Kidney (tissue), 22 donors: ENCODE measurements at places on chromosomes 5 and 9. TPM values are rescaled to one million over a fixed set of nuclear protein-coding genes. Genes with fewer than 3 reads are reported as not detected.
A peak's percentile ranks its signal among the peaks of the same experiment; 100 is the strongest.

GRCh38 chr5:132766806-132767055, 10.3 kb downstream of the SEPTIN8 start:
- DNase-seq: no peak

DNA sequence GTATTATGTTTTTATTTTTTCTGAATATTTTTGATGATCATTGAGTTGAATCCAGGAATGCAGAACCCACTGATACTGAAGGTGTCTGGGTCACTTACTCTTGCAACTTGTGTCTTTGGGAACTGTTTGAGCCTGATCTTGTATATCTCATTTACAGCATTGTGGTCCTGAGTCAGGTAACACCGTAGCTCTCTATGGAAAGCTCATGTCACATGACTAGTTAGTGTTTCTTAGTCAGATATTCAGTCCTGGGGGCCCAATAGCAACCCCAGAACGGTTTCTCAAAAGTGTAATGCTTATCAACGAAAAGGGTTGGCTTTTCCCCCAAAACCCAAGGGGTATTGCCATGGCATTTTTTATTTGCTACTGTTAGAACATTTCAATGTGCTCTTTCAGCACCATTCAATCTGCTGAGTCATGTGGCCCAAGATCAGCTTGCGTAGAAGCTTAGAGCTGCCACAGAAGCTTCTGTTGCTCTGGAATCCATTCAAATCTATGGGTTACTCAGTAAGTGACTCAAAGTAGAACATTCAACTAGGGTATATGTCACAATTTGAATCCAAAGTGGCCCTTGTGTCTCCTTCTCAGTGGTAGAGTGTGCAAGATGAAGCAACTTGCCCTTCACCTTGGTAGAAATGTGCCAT, 12.1 kb upstream of the PTAR1 start:
- DNase-seq: no peak

GRCh38 chr5:148687427-148687826, 33.1 kb upstream of the HTR4 start:
- DNase-seq: no peak

DNA sequence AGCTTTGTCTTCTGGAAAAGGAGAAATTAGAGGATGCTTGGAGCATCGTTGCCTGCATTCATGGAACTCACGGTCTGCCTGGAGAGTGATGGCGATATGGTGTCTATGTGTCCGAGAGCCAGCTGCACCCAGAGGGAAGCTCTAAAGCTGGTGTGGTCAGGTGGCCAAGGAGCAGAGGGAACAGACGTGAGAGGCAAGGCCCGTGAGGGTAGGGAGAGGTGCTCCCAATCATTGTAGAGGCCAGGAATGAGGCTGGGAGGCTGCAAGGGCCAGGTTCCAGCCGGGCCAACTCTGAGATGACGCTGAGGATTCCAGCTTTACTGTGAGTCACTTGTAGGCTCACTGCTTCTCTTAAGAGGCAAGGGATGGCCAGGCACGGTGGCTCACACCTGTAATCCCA, 7.6 kb downstream of the FGD3 start:
- DNase-seq: no peak

GRCh38 chr9:88388203-88388885, at the start of gene SPIN1:
TSS of gene SPIN1 (plus strand) at chr9:88388444. CDS start at chr9:88426540, 38,096 bp downstream.
- DNase-seq: peak; percentile 93

- no peak for DNase-seq
Measured at GRCh38 chr5:150641824-150642566, 1.5 kb downstream of the SYNPO start.

GRCh38 chr9:16884952-16885513, 14.6 kb upstream of the BNC2 start:
- no peak for DNase-seq

GRCh38 chr5:81553567-81554212, 159.8 kb upstream of the ACOT12 start:
- peak; percentile 35 for DNase-seq

DNA sequence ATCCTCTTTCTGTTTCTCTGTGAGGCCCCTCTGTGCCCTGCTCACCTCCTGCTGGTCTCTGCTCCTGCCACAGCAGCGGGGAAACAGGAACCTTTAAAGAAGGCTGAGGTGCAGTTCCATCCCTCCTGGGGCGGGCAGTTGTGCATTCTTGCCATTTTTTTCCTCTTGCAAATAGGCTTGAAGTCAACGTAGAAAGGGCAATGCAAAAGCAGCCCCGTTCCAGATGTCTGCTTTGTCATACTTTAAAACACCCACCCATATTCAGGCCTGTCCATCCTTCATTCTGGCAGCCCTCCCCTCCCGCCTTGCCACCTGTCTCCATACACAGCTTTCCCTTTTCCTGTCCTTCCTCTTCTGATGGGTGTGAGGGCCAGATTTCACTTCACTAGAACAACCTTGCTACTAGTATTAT, 65.4 kb upstream of the KLF9 start:
- no peak for DNase-seq

GRCh38 chr9:93891549-93892310, 63.4 kb downstream of the BARX1 start:
- DNase-seq: no peak

DNA sequence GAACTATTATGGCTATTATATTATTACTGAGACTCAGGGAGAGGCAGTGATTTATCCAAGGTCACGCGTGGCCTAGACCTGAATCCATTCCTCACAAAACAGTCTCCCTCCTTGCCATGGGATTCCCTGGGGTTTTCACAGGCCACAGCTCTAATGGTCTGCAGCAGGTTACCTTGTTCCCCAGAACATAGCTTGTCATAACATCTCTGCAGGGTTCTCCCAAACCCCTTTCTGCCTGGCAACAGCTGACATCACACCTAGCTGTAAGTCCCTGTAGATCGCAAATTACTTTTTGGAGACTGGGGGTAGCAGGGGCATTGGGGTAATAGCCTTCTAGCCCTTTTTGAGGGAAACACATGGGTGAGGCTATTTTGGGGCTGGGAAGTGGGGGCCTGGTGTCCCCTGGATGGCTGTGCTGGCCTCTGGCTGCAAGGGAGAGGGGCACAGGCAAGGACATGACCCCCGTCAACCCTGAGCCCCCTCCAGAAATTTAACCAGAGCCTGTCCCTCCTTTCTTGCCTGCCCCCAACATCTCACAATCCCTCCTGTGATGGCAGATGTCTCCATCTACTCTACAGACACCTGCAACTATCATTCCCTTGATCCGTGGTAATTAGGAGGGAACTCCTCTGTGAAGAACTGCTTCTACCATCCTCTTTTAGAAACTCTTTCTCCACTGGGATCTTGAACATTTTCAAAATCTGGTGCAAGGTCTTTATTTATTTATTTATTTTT, 1.3 kb downstream of the CD74 start:
- no peak for DNase-seq

- DNase-seq: no peak
Measured at GRCh38 chr5:146888351-146888978, 9.9 kb upstream of the PPP2R2B start.

DNA sequence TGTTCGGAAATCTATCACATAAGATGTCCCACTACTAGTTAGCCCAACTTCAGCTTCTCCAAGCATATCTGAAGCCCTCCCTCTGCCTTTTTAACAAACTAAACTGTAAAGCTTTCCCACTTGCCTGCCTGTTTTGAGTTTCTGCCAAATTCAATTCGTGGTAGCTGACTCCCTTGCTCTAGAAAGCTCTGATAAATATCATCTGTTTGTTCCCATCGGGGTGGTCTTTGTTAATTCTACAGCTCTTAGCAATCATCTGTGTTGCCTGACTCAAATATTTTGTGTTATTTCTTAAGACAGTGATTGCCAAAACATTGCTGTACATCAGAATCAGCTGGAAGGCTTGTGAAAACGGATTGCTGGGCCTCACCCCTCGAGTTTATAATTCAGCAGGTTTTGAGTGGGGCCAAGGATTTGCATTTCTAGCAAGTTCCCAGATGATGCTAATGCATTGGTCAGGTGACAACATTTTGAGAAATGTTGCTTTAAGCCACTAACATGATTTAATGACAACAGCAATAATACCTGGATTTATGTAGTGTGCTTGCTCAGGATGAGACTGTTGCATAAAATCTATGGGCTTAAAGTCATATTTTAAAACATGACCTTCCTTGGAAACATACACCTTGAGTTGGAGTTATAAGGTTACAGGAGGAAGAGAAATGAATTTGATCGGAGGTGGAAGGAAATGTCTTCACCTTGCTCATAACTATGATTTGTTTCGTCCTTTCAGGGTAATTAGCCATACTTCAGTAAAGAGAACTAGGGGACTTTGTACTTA, 631.9 kb downstream of the PSAT1 start:
- peak; percentile 89 for DNase-seq

DNA sequence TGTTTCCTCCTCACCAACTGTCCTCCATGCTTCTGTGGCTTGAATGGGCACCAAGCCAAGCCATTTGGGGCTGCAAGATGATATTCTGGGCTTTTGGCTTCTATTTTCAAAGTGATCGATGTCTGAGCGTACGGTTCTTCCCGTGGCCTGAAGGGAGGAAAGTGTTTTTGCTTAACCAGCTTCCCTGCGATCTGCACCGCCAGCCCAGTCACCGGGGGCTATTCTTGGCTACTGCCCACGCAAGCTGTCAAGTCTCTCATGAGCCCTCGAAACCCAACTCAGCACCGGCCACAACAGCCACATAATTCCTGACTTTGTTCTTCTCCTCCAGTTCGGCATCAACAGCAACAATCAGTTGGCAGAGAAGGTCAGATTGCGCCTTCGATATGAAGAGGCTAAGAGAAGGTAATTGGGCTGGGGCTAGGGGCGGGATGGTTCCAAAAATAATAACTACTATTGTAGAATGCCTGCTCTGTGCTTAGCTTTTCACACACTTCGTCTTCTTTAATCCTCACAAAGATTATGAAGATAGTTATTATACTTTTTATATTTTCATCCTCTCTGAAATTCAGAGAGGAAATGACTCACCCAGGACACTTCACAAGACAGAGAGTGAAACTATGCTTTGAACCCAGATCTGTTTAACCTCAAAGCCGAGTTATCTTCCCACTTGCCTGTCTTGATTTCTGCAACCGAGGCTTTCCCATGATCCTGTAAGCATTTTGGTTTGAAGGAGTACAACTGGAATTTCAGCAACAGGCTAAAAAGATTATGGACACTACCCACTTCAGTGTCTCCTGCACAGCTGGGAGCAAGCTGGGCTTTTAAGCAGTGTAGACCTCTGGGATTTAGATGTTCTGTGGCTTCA, 76.4 kb upstream of the RARS1 start:
- DNase-seq: no peak

The SHOC1 gene
- 2.5 TPM for polyA plus RNA-seq

The IQGAP2 gene
- 35.8 TPM for polyA plus RNA-seq

The AJM1 gene
- polyA plus RNA-seq: 2.5 TPM

The ARSI gene
- 1.1 TPM for polyA plus RNA-seq

The FBP2 gene
- polyA plus RNA-seq: not detected

The PFN3 gene
- polyA plus RNA-seq: not detected
